ENCODE measurements at places on chromosomes 12 and 14.

DNA sequence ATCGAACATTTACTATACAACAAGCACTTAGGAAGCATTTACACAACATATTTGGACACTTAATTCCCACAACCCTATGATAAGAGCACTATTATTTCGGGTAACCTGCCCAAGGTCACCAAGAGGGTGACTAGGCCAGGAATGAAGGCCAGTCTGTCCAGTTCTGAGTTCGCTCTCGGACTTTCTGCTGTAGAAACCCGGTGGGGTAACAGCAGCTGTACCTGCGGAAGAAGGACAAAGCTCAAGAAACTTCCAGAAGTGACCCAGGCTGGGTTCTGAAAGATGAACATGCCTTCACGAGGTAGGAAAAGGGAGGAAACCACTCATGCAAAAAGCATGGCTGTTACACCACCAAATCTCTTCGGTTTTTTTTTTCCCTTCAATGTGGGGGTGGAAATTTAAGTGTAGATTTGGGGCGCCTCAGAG, 10.8 kb downstream of the PLA2G1B start:
- DNase-seq = no peak

DNA sequence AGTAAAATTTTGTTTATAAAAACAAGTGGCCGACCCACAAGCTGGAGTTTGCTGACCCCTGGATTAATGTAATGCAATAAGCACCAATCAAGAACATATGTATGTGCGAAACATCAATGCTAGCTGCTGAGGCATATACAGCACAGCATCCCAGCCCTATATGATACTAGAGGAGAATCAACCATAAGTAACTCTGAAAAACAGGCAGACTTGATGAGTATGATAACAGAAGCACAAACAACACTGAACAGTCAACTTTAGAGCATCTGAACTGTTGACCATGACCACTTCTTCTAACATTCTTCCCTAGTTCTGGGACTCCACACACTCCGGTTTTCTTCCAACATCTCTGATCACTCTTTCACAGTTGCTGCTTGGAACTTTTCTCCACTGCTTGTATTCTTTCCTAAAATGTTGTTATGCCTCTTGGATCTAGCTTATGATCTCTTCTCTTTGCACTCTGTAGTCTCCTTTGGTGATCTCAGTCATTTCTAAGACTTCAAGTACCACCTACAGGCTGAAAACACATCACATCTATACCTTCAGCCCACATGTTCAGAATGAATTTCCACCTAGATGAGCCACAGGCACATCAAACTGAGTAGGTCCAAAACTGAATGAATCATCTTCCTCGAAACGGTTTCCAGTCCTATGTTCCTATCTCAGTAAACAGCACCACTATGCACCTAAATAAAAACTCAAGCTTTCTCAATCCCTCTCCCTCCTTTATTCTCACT, 57.2 kb downstream of the STXBP6 start:
- DNase-seq = no peak

GRCh38 chr12:44058366-44058765, 222.5 kb downstream of the TMEM117 start:
- no peak for DNase-seq

DNA sequence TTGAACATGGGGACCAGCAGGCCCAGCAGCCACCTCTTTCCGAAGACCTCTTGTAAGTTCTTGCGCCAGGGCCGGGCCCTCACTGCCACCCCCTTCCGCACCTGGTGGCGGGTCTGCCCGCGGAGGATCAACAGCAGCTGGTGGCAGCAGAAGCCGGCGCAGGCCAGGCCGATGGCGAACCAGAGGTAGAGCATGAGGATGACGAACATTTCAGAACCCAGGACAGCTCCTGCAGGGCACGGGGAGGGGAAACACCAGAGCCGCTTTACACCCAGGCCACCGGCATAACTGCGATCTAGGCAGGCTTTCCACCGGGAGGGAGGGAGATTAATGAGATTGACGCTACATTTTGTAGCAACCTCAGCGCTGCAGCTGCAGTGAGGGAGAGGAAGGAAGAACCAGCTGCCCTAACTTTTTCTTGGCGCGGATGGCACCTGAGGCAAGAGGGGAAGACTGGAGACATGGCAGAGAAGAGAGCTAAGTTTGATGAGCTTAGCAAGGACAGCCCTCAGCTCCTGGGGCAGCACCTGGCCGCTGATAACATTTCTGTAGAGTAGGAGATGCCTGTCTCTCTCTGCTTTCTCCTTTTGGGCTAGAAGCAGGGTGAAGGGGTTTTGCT, 7.8 kb downstream of the ZDHHC22 start:
- DNase-seq = peak; percentile 22

DNA sequence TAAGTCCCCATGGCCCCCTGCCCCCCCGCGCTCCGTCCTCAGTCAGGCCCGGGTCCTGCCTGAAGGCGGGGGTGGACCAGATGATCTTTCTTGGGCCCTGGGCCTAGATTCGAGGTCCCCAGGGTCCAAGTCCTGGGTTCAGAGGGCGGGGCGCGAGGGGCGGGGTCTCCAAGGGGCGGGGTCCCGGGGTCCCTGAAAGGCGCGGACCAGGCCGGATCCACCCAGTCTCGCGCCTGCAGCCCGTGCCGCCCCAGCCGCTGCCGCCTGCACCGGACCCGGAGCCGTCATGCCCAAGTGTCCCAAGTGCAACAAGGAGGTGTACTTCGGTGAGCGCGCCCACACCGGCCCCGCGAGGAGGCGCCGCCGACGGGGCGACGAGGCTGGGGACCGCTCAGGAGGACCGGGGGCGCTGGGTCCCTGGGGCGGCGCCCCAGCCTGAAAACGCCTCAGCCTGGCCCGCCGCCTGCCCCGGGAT, 325 bp downstream of the CRIP1 start:
- no peak for DNase-seq

DNA sequence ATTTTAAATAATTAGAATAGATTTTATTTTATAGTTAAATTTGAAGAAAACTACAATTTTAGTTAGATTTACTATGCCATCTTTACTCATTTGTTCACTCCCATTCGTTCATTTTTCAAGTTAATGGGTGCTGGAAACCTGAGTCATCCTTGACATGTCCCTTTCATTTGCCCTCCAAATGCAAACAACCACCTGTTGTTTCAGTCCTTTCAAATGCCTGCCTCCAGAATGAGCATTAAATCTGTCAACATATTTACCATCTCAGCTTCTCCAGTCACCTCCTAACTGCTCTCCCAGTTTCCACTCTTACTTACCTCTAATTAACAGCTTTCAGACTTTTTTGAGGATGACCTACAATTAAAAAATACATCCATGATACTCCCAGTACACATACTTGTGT, 375.5 kb downstream of the RAD51B start:
- DNase-seq = no peak

DNA sequence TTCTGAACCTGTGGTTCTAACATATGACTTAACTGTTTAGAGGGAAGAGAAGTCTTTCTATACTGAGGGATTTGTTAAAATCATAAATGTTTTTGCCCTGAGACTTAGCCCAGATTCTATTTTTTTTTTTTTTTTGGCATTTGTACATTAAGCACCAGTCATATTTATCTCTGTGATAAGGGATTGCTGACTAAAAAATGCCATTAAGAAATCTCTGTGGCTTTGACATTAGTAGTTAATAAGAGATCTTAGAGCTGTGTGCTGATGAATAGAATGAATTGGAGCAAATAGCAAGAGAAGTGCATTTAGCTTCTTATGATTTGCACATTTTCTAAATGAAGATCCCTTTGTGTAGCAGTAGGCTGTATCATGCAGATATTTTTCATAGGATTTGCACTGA, 32.5 kb downstream of the NFYB start:
- DNase-seq = no peak

Measured in HCEC 1CT (cell line).